ENCODE measurements at places on chromosomes 16 and 17.

- no peak for DNase-seq
These were observed 6.6 kb downstream of the MYH8 start for GRCh38 chr17:10415161-10415560.

GRCh38 chr17:68794636-68795434 is 160.4 kb downstream of the ABCA8 start:
- no peak for DNase-seq

GRCh38 chr16:58678716-58679115 is 5.9 kb downstream of the SLC38A7 start:
- DNase-seq: no peak

GRCh38 chr17:81682565-81683207 is 911 bp downstream of the ARL16 start:
- no peak for DNase-seq

DNA sequence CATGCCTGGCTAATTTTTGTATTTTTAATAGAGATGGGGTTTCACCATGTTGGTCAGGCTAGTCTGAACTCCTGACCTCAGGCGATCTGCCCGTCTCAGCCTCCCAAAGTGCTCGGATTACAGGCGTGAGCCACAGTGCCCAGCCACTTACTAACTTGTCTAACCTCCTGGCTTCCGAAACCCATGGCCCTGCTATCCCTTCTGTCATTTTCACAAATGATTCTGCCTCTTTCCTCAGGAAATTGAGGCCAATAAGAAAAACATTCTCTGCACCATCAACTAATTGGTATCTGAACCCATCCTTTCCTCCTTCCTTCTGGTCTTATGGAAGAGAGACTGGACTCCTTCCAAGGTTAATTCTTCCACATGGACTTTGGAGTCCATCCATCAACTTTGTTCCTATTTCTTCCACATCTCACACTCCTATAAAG is 27.9 kb upstream of the TNRC6A start:
- DNase-seq: no peak

DNA sequence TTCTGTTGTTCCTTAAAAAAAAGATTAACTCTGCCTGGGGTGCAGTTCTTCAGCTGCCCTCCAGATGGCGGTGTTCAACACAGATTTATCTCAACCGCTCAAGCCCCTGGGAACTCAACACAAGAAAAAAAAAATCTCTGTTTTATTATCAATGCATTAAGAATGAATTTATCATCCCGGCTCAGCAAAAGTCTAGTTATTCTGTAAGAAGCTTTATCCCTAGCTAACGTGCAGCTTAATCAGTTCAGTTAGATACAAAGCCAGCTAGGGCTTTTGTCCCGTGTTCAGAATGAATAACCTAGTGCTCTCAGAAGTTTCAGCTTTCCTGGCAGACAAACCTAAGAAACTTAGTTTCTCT is 475.9 kb upstream of the CCL2 start:
- DNase-seq: peak; percentile 54

DNA sequence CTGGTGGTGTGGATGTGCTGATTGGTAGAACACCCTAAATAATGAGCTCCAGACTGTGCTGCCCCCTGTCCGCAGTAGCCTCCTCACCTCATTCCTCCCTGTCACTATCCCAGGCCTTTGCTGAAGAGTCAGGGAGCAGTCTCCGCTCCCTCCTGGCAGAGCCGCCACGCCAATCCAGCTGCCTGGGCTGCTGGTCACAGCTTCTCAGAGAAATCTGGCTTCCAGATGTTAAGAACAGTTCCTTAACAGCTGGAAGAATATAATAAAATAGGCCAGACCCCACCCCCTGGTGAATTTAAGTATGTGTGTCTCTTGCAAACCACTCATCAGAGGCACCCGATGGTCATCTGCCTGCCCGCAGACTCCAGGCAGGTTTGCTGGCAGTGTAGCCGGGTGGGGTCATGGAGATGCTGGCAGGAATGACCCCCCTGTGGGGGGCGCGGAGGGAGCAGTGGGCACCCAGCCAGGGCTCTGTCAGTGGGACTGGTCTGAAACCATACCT is 161.0 kb downstream of the CCDC182 start:
- DNase-seq: no peak
